ENCODE measurements at places on chromosomes 6 and 20.

GRCh38 chr20:11195899-11196558 lies 522.2 kb upstream of the JAG1 start:
- DNase-seq = no peak

DNA sequence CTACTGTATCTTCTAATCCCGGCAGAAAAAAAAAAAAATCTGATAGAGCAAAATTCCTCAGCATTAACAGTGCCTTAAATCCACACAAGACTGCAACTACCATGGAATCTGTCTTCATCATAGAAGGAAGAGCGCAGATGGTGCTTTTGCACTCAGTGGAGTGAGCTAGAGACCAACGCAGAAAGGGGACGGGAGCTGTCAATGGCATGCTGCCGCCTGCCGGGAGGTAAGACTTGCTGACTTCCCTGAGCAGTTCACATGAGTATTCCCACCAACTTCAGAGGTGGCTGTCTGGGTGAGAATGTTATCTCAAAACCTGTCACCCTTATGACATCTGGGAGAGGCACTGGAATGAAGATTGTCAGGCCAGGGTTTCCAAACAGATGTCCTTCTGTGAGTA lies 35.6 kb downstream of the DZANK1 start:
- no peak for DNase-seq

DNA sequence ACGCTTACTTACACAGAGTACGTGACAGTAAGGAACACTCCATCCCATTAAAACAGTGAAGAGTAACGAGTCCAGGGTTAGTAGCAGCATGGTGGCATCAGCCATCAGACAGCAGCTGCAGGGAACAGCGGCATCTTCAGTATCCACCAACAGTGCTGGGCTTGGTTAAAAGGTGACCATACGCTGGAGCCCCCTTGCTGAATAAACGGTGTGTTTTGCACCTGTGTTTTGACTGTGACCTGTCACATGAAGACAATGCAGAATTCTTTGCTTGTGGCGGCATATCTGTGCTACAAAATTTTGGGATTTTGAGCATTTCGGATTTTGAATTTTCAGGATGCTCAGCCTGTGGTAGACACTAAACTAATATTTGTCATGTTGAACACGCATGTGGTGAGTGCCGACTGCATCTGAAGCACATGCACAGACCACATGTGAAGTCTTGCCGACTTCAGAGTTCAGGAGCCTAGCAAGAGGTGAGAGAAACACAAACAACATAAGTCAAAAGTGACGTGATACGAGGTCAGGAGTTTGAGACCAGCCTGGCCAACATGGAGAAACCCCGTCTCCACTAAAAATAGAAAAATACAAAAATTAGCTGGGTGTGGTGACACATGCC lies 69.3 kb upstream of the FRMD1 start:
- no peak for DNase-seq

DNA sequence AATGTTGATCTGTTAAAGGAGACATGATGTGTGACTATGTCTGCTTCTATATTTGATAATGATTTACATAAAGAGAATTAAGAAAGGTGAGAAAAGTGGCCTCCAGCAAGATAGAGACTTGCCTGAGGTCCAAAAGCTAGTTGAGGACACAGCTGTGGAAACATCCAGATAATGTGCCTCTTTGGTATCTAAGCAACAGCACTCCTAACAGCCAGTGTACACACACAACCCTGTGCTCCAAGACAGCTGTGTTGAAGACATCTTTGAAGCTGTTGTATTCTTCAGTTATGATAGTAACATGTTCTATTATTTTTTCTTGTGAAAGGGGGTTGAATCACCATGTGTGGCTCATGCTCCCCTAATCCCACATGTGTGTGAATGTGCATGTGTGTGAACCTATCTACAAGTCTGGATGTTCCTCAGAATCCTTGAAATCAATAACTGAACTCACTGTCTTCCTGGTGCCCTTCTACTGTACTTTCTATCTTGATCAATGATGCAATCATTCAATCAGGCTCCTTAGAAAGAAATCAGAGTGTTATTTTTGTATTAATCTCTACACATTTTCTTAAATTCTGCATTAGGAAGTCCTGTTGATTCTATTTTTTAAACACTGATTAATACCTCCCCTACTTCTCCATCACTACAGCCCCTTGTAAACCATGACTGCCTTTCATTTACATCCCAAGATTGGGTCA lies 116.7 kb upstream of the SSTR4 start:
- DNase-seq = no peak

GRCh38 chr6:107237992-107238660 lies 122.8 kb upstream of the BEND3 start:
- no peak for DNase-seq

DNA sequence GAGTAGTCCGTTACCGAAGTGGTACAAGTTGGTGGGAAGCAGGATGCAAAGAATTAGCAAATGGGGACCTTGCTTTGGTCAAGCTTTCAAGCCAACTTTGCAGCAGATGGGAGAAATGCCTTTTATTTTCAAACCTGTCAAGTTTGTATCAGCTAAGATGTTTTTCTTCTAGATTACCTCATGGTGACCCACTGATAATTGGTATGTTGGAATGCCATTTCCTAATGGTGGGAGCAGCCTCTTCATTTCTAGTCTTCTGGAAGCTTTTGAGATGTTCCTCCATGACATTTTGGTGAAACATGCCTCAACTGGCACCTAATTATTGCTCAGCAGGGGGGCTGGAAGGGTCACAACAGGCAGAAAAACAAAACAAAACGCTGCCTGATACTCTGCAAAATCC lies 43.7 kb downstream of the ADNP start:
- no peak for DNase-seq

DNA sequence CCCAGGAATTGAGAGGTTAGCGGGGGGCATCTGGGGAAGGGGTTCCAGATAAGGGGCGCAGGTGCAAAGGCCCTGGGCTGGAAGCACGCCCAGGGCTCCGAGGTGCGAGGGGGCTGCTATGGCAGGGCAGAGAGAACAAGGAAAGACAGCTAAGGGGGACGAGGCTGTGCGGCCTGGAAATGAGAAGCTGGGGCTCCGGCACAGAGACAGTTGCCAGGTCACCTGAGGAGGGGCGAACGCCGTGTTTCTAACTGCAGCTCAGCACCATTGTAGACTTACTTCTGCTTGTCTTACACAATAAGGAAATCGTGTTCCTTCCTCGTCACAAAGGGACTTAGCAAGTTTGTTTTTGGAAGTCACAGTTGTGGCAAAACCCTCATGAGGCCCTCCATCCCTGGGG lies 68.9 kb upstream of the TBXT start:
- no peak for DNase-seq

DNA sequence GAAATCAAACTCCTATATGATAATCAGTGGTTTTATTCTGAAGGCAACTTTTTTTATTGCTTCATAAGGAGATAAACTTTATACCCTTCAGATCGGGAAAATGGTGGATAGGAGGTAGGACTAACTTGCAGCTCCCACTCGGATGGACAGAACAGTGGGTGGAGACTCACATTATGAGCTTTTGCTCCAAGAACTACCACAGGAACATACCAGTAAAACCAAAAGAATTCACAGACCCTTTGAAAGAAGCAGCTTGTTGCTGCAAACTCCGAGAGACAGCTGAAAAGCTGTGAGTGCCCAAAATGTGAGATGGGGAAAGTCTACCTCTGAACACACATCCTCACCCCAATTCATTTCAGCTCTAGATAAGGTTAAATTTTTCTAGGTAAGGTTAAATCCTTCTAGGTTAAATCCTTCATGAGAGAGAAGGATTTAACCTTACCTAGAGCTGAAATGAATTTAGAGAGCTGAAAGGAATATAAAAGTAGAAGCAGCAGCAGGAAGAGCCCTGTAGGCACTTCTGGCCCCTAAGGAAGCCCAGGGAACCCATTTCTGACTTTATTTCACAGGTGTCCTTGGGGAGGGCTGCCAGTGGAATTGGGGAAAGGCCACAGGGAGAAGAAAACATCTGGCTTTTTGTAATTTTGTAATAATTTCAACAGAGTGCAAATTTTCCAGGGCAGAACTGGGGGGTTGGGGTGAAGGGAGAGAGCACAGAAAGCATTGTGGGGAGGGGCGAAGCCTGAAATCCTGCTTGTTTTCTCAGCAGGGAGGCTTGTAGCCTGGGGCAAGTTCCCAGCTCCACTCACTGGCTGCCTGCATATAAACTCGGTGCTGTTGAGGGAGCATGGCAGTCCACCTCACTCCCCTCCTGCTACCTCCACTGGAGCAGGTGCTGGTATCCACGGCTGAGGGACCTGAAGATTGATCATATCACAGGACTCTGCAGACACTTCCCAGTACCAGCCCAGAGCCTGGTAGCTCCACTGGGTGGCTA lies 65.9 kb upstream of the HCRTR2 start:
- DNase-seq = no peak

- no peak for DNase-seq
Measured at GRCh38 chr6:147933224-147933623, 409.4 kb upstream of the SASH1 start.

- DNase-seq = no peak
Measured at GRCh38 chr6:150058231-150058792, 10.6 kb downstream of the ULBP3 start.

DNA sequence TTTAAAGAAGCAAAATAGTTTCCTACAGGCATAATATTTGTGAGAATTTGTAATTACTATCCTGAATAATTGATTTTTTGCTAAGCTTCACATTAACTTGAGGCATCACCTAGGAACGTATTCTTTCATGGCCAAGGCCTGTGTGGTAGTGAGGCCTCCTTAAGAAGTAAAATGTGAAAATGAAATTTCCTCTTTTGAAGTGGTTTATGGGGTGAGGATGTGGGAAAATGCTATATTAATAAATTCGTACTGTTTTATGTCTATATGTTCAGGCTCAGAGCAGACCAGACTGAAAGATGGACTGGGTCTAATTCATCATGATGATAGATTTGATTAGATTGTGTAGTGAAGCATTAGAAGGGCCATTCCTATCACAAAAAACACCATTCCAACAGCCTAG lies 33.1 kb downstream of the MYLIP start:
- DNase-seq = no peak

DNA sequence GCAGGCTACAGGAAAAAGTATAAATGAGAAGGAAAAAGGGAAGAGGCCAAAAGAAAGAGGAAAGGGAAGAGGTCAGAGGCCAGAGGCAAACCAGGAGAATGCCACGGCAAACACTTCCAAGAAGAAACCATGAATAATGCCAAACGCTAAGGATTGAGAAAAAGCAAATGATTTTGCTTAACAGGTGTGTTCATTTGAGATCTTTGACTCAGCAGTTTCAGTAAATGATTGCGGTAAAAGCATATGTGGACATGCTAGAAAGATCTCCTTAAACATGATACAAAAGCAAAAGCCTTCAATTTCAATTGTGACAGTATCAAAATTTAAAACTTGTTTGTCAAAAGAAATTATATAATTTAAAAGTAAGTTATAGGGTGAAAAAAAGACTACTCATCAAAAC lies 70.6 kb downstream of the UBE3D start:
- DNase-seq = no peak

- no peak for DNase-seq
Measured at GRCh38 chr6:130947464-130947863, 115.6 kb downstream of the EPB41L2 start.

DNA sequence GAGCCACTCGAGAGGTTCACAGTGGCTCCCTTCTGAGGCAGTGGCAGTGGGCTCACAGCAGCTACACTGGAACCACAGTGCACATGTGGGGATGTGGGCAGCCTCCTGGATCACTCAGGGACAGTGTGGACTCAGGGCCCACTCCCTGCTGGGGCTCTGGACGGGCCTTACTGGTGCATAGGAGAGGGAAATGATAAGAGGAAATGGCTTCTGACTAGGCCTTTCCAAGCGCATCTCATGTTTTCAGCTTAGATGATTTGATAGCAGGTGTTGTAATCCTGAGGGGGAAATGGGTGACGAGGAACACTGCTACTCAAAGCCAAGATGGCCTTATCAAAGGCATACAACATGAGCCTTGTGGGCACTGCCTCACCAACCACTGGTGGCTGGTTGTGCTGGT lies 44.0 kb downstream of the PANK2 start:
- no peak for DNase-seq

DNA sequence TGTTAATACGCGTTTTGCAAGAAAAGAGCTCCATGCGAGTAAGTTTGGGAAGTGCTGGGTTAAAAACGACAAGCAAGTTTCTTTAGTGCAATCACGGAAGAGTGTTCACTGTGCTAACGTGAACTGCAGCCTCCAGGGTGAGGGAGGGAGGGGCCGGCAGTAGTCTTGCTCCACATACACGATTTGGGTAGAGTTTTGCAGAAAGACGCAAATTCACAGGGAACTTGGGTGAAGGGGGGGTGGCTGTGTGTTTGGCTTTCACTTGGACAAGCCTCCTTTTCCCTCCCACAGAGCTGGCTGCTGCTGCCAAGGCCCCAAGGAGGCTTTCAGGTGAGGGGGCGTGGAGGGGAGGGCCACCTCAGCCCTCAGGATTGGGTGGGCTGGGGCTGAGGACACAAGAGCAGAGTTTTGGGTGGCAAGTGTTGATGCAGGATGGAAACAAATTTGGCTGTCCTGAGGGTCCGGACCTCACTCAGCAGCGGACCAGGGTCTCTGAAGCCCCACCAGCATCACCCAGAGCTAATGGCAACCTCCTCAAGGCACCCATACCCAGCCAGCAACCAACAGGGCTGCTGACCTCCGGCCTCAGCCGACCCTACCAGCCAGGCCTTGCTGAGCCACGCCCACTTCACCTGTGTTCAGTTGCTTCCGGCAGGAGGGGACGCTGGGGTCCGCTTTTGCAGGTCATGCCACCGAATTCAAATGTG lies 204.5 kb downstream of the ERMARD start:
- DNase-seq = no peak

GRCh38 chr6:155867682-155868081 lies 412.0 kb upstream of the NOX3 start:
- no peak for DNase-seq

DNA sequence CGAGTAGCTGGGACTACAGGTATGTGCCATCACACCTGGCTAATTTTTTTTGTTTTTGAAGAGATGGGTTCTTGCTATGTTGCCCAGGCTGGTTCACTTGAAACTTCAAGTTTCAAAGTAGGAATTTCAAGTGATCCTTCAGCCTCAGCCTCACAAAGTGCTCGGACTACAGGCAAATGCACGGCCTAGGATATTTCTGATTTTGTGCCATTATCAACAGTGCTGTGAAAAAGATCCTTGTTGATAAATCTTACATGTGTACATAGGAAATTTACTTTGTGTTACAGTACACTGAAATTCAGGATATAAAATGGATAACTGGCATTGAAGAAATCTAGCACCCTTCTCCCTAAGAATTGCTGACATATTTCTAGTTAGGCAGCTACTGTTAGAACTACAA lies 184.6 kb upstream of the PRDM1 start:
- no peak for DNase-seq

GRCh38 chr6:121971931-121972335 lies 427.5 kb upstream of the HSF2 start:
- no peak for DNase-seq
